ENCODE measurements at places on chromosomes 3 and 15.

DNA sequence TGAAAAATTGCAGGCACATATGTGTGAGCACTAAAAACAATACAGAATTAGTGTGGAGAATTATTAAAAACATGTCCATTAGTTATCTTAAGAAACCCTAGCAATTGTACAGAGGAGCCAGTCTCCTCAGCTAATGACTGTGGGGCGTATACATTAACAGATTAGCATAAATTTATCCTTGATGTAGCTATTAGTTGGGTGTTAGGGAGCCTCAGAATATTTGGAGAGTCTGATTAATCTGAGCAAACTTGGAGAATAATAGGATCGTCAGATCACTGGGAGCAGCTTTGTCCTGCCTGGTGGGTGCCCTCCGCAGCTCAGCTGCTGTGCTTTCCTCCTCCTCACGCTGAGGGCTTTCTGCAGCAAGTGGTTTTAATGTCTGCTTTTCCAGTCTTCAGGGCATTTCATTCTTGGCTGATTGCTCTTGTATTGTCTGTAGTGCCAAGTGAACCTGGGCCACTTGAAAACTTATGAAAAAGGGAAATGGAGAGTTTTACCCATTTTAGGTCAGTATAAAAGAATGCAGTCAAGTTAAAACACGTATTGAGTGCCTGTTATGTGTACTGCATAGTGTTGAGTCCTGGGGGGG is 417.4 kb upstream of the SEMA6D start:
- DNase-seq: no peak

DNA sequence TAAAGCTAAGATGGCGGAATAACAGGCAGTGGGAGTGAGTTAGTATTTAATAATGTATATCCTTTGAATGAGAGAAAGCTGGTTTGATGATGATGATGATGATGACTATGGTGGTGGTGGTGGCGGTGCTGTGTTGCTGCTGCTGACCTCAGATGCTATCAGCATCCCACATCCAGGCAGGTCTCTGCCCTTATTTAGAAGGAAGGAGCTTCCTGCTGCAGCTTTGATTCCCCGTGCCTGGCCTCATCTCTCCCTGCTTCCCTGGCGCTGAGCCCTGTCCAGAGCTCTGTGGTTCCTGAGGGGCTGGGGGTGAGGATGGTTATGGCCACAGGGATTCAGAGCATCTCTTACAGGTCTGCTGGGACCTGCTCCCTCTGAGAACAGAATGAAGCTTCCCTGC is 73.1 kb downstream of the RAB11A start:
- DNase-seq: peak; percentile 4

DNA sequence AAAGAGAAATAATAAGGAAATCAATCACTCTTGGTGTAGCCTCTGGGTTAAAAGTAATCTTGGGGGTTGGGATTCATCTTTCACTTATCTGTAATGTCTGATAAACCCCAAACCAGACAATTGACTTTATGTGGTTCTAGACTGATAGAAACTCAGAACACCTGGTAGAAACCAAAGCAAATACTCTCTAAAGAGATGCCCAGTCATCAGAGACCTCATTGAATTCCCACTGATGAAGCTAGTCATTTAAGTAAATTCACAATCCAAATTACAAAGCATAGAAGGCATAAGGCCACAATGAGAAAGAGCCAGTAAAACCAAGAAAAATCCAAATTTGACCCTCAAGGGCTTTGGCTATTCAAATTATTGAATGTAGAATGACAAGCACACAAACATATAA is 250.6 kb downstream of the MBNL1 start:
- DNase-seq: no peak

DNA sequence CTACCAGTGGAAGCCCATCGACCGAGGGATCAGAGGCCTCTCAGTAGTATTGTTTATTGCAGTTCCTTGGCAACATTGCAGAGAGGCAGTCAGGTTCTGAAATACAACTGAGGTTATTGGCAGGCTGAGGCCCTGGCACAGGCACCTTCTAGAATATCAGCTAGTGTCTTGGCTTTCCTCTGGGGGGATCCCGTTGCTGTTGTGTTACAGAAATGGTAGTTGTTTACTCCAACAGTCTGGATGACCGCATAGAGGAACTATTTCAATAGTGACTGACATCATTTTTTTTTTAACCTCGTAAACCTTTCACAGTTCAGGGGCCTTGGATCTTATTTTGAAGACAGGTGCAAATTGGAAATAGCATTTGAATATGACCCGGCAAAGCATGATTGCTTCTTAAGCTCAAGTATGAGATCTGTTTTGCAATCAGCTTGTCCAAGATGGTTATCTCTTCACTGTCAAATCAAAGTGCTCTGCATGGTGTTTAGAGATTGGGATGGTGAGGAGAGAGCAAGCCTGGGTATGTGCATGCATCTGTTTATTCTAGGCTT is 63.9 kb downstream of the PGPEP1L start:
- no peak for DNase-seq

DNA sequence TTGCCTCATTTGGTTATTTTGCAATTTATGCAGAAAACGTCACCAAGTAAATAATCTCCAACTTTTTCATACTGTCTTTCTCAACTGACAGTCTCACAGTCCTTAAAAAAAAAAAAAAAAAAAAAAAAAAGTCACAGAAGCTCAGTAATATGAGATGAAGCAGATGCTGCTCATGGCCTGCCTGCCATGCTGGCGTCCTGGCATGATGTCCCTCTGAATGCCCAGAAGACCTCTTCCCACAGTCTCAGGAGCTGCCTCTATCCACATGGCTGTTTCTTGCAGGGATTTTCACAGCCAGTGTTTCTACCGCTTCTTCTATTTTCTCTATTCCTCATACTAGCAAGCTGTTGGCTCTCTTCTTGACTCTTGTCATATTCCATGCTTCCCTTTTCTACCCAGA is 87.7 kb downstream of the TGFBR2 start:
- no peak for DNase-seq

GRCh38 chr15:99408236-99409096 is 157.2 kb downstream of the LRRC28 start:
- DNase-seq: no peak

DNA sequence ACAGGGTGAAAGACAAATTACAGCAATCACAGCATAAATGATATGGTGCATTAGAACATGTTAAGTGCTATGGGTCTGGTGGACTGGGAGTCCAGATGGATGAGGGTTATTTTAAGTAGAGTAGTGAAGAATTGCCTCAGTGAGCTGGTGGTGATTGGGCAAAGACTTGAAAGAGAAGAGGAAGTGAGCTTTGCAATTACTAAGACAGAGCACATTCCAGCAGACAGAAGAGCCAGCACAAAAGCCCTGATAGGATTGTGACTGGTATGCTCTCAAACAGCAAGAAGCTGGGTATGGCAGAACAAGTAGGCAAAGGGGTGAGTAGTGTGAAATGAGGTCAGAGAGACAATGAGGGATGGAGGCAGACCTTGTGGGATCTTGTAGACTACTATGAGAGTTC is 2.1 kb upstream of the ACKR4 start:
- no peak for DNase-seq

DNA sequence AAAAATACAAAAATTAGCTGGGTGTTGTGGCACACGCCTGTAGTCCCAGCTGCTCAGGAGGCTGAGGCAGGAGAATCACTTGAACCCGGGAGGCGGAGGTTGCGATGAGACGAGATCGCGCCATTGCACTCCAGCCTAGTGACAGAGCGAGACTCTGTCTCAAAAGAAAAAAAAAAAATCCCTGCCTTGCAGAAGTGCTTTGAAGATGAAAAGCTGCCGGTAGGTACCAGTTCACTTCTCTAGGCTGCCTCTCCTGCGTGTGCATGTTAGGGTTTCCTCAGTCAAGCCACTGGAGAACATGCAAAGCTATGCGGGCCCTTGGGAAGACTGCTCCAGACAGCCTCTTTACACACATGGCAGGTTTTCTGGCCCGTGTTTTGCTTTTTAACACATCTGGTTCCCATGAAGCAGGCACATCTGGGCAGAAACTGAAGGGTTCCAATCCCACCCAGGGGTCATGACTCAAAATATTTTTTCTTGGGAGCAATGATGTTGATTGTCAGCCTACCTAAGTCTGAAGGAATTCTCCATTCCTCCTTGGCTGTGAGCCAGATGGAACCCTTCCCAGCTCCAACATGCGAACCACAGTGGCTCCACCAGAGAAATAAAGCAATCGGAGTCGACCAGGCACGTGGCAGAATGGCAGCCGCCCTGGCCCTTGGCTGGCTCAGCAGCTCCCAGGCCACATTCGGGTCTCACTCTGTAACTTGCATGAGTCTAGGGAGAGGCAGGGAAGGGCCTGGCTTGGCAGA is 29.6 kb downstream of the MGLL start:
- no peak for DNase-seq

DNA sequence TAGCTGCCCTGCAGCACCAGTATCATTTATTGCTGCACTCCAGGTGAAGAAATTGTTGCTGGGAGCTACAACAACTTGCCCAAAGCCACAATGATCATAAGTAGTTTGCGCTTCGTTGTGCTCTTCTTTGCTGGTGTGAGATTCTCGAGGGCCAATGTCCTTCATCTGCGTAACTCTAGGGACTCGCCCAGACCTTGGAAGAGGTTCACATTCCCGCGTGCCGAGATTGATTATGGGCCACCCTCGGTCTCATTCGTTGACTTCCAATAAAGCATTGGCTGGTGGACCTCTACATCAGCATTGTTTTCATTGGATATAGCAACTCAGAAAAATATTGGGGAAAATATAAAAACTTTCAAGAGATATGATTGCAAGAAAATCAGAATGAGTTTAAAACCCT is 423 bp upstream of the PHLDB2 start:
- no peak for DNase-seq

- no peak for DNase-seq
These were observed 1.8 kb downstream of the UBE2E1 start for GRCh38 chr3:23807424-23808015.

DNA sequence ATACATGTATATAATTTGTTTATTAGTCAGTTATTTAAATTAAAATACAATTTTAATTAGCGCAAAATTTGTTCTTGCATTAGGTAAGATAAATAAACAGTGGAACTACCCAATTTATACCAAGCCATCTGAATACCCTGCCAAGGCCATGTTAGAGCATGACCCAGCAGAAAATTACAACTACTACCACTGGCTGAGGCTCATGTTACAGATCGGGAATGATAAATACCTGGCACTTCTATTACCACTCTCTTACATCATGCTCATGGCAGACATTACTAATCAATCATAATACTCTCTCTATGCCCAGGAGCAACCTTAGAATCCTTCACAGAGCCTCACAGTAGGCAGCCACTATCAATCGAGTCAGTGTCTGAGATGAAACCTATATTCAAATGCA is 21.2 kb upstream of the LMOD3 start:
- DNase-seq: no peak

- DNase-seq: no peak
These were observed 666.6 kb upstream of the CCDC54 start for GRCh38 chr3:106710596-106710995.

DNA sequence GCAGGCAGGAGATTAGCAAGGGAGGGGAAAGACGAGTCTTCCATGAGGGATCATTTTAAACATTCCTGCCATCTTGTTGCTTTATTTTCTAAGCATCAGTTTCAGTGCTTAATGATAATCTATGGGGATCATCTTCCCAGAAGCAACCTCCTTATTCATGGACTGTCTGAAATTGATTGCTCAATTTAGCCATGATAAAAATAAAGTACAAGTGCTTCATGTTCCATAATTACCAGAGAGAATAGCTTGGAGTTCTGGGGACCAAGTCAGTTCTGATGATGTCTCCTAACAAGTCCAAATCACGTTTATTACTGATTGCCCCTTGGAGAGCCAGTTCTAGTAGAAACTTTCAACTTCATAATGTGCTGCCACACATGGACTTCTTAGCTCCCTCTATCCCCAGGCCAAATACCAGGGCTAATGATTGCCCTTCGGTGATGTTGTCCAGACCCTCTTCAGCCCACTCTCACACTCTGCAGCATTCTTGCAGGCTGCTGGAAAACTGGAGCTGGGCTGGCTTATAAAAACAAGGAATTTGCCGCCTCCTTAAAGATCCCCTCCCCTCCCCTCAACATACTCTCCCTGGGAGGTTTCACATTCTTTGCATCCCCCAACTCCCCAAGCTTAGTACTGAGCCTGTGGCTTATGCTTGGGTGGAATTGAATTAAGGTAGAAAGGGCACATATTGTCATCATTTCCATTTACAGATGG is 222.1 kb upstream of the ADAMTS9 start:
- no peak for DNase-seq

- no peak for DNase-seq
These were observed 290.4 kb upstream of the C2CD4B start for GRCh38 chr15:62455441-62455921.

- DNase-seq: no peak
These were observed 67.8 kb downstream of the OPA1 start for GRCh38 chr3:193660698-193661411.

DNA sequence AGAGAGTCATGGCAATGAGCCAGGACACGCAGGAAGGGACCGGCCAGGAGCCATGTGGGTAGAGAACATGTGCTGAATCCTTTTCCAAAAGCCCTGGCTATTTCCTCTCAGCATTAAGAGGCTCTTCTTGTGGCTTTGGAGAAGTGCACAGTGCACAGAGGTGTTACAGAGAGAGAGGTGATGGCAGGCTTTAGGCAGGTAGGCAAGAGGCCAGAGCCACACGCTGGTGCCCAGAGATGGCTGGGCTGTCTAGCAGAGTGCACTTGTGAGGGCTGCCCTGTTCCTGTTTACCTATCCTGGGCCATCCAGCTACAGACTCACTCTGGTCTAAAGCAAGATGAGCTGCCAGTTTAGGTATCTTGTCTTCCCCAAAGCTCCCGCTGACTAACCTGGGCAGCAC is 402.6 kb downstream of the OCA2 start:
- DNase-seq: no peak

DNA sequence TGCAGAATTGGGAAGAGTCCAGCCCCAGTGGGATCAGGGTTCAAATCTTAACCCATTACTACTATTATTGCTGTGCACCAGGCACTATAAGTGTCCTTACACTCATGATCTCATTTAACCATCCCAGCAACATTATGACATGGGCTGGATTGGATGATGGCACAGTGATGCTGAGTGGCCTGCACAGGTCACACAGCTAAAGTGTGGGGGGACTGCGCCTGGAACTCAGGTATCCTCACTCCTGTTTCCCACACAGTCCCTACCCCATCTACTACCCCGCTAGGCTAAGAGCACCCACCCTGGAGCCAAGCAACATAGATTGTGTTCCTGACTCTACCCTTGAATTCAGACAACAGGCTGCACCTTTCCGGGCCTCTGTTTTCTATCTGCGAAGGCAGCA is 16.0 kb downstream of the WNT5A start:
- no peak for DNase-seq

GRCh38 chr3:112619295-112619694 is 21.6 kb downstream of the CCDC80 start:
- no peak for DNase-seq

GRCh38 chr3:157134620-157135191 is 25.2 kb downstream of the CCNL1 start:
- DNase-seq: no peak
